ENCODE measurements at places on chromosomes 11 and 22.
A peak's percentile ranks its signal among the peaks of the same experiment; 100 is the strongest.

GRCh38 chr11:96960476-96960875 lies 570.7 kb downstream of the JRKL start:
- peak; percentile 26 for DNase-seq

DNA sequence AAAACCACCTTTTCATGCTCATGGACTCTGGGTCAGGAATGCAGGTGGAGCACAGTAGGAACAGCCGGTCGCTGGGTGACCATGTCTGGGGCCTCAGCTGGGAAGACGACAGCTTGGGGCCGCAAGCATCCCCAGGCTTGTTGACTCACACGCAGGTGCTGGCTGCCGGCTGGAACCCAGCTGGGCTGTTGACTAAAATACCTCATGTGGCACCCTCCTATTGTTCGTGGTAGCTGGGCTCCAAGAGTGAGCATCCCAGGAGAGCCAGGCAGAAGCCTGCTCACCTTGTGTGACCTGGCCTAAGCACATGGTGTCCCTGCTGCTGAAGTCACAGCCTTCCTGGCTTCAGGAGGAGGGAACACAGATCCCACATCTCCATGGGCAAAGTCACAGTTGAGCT lies 9.4 kb downstream of the DPP3 start:
- no peak for DNase-seq

- no peak for DNase-seq
These were observed 352.9 kb upstream of the DDI1 start for GRCh38 chr11:103683576-103683975.

DNA sequence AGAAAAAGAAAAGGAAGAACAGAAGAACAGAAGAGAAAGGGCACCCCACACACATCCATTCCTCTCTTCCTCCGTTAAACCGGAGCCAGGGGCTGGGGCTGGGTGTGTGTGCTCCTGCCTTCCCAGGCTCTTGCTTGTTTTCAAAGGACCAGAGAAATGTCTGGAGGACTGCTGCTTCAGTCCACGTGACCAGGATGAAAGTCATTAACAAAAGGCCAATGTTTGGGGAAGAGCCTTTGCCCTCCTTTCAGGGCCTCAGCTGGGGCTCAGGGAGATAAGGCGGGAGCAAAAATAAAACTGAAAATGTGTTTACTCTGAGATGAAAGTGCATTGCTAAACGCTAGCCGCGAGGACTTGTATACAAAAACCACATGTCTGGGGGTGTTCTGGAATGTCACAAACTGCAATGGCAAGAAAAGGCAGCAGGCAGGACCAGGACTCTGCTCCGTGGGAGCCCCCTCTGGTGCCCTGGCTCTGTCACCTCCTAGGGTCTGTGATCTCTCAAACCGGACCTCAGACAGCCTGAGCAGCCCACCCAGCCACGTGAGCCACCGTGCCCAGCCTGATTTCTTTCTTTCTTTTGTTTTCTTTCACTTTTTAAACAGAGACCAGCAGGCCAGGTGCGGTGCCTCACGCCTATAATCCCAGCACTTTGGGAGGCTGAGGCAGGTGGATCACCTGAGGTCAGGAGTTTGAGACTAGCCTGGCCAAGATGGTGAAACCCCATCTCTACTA lies 31.6 kb upstream of the MYH9 start:
- peak; percentile 72 for DNase-seq

GRCh38 chr11:35632301-35632700 lies 14.0 kb downstream of the FJX1 start:
- DNase-seq = no peak

DNA sequence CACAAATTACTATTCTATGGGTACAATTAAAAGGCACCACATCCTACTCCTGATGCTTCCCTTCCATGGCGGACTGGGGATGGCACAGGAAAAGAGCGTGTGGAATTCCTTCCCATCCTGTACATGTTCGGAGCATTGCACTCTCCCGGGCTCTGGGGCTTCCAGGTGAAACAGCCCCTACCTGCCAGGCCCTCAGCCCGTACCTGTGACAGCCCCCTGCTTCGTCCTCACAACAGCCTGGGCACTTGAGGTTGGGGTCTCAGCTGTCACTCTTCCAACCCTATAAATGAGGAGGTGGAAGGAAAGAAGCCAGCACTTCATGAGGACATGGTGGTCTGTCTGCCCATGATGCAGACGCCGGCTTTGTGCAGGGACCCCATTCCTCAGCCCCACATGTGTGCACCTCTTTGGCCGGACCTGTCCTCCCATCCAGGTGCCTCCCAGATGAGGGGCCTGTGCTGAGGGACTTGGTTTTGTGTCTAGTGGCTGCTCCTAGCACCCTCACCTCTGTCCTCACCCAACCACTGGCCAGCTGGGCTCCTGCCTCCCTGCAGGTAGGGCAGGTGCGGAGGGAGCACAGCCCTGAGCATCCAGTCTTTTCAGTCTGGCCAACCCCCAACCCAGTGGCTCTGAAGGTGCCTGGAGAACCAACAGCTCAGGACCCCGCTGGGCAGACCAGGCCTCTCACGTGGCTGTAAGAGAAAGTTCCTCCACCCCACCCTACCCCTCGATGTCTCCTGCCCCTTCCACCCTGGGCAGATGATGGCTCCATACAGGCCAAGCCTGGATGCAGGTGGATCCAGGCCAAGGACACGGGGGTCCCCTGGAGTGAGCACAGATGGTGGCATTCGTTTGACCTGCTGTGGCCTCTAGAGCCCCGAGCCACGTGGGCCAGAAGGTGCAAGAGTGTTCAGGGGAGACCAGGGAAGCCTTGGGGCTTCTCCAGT lies 23.4 kb upstream of the WNT7B start:
- no peak for DNase-seq

DNA sequence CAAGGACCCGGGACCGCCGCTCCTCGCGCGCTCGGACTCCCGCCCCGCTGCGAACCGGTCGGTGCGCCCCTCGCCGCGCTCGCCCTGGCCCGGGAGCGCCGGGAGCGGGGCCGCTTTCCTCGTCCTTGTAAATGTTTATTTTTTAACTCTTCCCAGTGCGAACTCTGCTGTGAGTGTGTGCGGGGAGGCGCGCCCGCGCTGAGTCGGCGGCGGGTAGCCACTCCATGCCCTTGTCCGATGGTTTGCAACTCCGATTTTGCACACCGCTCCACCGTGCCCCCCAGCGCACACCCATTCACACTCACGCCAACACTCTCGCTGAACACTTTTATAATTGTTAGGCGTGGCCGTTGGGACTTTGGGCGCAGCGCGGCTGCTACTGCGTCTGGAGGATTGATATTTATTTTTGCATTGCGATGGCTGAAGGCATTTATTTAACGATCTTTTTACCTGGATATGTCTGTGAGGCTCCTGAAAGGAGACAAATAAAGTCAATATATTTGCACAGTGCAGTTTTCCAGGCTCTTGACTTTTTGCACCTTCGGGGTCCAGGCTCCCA lies 1.0 kb downstream of the C11orf96 start:
- no peak for DNase-seq

DNA sequence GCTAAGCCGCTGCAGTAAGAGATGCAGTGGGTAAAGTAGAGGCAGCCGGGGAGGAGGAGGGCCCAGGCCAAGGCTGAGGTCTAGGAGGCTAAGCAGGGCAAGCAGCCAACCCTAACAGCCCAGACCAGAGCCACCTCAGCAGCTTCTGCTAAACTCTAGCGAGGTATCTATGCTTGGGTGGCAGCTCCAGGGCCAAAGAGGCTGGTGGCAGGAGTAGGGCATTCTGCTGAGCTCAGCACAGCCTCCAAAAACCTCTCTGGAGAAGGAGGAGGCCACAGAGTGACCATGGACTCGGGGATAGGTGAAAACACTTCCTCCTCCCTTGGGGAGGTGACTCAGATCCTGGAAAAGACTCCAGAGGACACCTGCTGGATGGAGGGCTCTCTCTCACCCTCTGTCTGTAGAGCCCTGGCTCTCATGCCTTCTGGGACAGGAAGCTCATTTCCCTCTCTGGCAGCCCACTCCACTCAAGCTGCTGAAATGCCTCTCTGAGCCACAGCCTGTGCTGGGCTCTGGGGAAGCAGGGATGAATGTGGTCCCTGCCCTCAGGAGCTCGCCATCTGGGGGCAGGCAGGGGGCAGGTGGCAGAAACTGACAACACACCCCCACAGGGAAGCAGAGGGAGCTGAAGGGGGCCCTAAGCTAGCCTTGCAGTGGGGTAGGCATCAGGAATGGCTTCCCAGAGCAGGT lies 16.5 kb upstream of the TPBGL start:
- no peak for DNase-seq

DNA sequence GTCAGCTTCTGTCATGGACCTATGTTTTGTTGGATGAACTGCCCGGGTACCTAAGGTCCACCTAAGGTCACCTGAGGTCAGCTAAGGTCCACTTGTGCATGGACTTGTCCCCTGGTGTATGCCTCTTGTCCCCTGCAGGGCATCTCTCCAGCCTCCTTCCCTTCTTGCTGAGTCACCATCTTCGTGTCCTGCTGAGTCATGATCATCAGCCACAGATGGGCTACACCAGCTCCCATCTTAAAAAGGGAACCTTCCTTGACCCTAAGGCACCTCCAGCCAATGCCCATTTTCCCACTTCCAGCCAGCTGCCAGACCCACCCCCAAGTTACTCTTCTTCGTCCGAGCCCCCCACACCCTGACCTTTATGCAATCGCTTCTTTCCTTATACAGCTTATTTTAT lies 544.9 kb downstream of the TBC1D22A start:
- no peak for DNase-seq

- no peak for DNase-seq
These were observed 2.3 kb upstream of the TIRAP start for GRCh38 chr11:126280595-126280994.

GRCh38 chr11:122032317-122032716 lies 83.7 kb downstream of the BLID start:
- no peak for DNase-seq

DNA sequence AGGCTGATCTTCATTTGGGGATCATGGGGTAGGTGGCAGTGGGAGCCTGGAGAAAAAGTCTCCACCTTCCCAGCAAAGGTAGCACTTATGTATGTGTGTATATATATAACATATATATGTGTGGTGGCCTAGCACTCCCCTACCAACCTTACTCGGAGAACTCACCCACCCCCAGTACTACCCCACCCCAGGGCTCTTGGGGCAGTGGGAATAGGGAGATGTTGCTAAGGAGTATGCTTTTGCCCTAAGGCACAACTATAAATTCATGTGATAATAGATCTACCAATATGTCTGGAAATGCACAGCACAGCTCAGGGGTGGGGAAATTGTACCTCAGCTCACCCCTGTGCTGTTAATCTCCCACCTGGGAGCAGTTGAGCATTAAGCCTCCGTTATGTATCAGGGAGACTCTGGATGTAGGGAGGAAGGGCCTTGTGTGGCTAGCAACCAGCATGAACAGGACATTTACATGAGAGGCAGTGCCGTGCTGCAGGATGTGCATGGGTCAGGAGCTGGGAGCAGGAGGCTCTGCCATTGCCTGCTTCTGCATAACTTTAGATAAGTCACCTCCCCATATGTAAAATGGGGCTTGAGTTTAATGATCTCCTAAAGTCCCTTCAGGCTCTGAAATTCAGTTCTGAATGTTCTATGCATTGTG lies 57.3 kb downstream of the C11orf91 start:
- no peak for DNase-seq

- DNase-seq = no peak
These were observed 1.3 kb downstream of the PHRF1 start for GRCh38 chr11:577611-577894.

- peak; percentile 73 for DNase-seq
These were observed 341.0 kb downstream of the ETS1 start for GRCh38 chr11:128246364-128246801.

- DNase-seq = no peak
These were observed 54.2 kb downstream of the NAV2 start for GRCh38 chr11:19766810-19767209.

GRCh38 chr22:49473286-49473685 lies 354.4 kb downstream of the BRD1 start:
- no peak for DNase-seq

- no peak for DNase-seq
These were observed 41.1 kb downstream of the RPS6KA4 start for GRCh38 chr11:64400102-64400501.

DNA sequence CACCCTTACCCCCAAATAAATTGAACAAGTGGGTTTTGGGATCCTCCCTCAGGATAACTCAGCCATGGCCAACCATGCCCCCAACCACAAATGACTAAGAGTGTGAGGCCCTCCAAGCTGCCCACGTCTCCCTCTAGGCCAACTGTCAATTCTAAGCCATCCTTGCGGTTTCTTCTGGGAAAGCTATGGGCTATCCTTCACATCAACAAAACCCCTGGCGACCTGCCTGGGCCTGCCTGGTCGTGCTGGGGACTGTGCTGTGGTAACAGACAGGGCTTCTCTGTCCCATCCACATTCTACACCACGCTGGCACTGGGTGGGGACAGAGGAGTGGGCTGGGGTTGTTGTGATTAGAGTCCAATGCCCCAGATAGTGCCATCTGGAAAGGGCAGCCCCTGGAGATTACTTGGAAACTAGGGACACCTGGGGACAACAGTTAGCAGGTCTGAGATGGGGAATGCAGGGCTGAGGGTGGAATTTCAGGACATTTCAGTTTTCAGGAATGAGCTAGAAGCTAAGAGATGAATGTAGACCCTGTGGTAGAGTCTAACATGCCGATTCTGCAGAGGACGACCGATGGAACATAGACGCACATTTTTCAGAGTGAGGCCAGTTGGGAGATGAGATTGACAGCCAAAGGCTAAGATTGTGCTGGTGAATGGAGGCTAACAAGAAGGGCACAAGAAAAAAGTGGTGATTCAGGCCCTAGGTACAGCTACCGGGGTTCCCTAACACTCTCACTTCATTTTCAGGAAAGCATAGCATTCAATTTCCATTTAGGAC lies 131.9 kb downstream of the RASSF10 start:
- DNase-seq = no peak

DNA sequence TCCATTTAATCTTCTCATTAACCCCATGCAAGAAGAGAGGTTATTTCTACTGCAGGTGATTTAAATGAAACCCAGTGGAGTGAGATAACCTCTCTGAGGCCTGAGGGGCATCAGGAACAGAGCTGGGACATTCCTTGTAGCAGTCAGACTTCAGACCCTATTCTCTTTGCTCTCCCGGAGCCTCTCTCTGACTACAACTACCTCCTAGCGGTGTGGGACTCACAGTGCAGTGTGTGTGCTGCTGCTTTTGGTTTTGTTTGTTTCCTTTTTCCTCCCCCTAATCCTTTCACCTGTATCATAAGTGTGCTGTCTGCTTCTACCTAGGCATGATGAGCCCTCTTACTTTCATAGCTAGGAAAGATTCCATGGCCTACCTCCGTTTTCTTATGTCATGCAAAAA lies 769.6 kb downstream of the NTM start:
- DNase-seq = no peak

- no peak for DNase-seq
These were observed 120.8 kb upstream of the CHORDC1 start for GRCh38 chr11:90343673-90344072.

GRCh38 chr22:47918276-47918921 lies 1155.9 kb downstream of the TBC1D22A start:
- peak; percentile 21 for DNase-seq

- no peak for DNase-seq
These were observed 1.0 kb downstream of the PIDD1 start for GRCh38 chr11:803770-804598.

DNA sequence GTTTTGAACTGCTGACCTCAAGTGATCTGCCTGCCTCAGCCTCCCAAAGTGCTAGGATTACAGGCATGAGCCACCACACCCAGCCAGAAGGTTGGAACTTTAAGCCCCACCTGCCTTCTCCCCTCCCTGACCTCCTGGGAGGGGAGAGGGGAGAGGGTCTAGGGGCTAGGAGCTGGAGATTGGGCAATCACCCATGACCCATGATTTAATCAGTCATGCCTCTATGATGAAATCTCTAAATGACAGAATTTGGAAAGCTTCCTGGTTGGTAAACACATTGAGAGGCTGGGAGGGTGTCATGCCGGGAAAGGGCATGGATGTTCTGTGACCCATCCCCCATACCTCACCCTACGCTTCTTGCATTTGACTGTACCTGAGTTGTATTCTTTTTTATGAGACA lies 17.1 kb upstream of the TFIP11 start:
- no peak for DNase-seq
